Kidney (tissue), 22 donors: ENCODE measurements at places on chromosomes 1 and 21. TPM values are rescaled to one million over a fixed set of nuclear protein-coding genes. Genes with fewer than 3 reads are reported as not detected.
A peak's percentile ranks its signal among the peaks of the same experiment; 100 is the strongest.

The PTGFR gene
- polyA plus RNA-seq: 2.4 TPM

The KLHDC8A gene
- not detected for polyA plus RNA-seq

The RNF186 gene
- polyA plus RNA-seq: 111 TPM

The FCRL6 gene
- 0.45 TPM for polyA plus RNA-seq

The CTTNBP2NL gene
- polyA plus RNA-seq: 6.7 TPM

The MYOC gene
- not detected for polyA plus RNA-seq

The TMEM125 gene
- 22.0 TPM for polyA plus RNA-seq

The MPL gene
- polyA plus RNA-seq: not detected

DNA sequence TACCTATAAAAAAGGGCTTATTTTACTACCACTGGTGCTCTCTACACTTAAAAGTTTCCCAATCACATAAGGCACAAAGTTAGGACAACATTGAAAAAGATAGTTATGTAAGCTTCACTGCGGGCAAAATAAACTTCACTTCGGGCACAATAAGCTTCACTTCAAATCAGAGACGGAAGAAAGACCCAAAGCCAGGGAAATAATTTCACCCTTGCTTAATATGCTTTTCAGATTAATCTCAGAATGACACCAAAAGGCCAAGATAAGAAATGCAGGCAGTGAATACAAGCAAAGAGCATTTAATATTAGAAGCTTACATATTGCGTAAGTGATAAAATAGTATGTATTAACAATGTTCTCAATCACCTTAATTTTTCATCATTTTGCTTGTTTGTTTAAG is 444.2 kb downstream of the SETD4 start:
- no peak for DNase-seq

- DNase-seq: peak; percentile 97
These were observed 11.1 kb upstream of the S100A11 start for GRCh38 chr1:152047730-152048415.

GRCh38 chr1:113353580-113353979 is 36.7 kb upstream of the MAGI3 start:
- no peak for DNase-seq

GRCh38 chr1:202968895-202969295 is 1.8 kb upstream of the CYB5R1 start:
- DNase-seq: no peak

- DNase-seq: no peak
These were observed 19.5 kb upstream of the ZFYVE9 start for GRCh38 chr1:52122384-52122783.

GRCh38 chr21:44722731-44723130 is 11.4 kb upstream of the TSPEAR start:
- peak; percentile 54 for DNase-seq

DNA sequence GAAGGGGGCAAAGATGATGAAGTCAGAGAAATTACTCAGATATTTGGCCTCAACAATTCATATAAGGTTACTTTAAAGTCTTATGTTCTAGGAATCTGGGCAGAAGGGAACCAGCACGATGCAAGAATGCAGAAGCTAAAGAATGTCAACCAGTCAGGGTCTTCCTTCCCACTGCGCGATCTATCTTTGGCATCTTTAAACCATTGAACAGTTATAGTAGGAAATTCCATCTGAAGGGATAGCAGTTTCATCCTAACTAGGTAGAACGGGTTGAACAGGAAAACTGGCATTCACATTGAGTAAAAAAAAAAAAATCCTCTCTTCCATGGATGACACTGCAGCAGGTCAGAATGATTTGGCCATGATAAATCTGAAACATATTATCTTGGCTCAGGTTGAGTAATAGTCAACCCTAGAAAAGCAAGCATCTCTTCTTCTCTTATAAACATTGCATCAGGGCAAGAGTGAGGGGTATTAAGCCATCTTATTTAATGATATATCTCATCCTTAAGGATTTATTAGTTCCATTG is 6.3 kb downstream of the CRCT1 start:
- DNase-seq: no peak

DNA sequence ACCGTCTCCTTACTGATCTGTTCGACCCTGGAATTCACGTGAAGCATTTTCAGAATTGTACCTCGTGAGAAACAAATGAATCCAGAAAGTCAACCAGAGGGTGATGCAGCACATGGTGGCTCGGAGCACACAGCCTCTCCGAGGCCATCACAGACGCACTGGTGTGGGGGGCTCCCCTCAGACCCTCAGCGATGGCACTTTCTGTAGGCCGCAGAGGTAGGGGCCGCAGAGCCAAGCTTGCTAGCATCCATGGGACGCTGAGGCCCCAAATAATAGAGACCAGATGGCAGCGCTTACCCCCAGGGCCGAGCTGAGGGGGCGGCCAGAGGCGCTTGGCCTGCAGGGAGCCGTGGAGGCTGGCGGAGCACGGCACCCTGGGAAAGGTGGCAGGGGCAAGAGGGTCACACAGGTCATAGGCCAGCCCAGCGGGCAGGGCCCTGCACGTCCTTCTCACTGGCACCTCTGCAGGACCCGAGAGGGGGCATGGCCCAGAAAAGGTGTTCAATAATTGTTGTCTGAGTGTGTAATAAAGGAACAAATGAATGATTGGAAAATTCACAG is 28.1 kb upstream of the COL6A2 start:
- no peak for DNase-seq

- peak; percentile 86 for DNase-seq
These were observed 37.1 kb upstream of the EPB41 start for GRCh38 chr1:28877132-28877781.

DNA sequence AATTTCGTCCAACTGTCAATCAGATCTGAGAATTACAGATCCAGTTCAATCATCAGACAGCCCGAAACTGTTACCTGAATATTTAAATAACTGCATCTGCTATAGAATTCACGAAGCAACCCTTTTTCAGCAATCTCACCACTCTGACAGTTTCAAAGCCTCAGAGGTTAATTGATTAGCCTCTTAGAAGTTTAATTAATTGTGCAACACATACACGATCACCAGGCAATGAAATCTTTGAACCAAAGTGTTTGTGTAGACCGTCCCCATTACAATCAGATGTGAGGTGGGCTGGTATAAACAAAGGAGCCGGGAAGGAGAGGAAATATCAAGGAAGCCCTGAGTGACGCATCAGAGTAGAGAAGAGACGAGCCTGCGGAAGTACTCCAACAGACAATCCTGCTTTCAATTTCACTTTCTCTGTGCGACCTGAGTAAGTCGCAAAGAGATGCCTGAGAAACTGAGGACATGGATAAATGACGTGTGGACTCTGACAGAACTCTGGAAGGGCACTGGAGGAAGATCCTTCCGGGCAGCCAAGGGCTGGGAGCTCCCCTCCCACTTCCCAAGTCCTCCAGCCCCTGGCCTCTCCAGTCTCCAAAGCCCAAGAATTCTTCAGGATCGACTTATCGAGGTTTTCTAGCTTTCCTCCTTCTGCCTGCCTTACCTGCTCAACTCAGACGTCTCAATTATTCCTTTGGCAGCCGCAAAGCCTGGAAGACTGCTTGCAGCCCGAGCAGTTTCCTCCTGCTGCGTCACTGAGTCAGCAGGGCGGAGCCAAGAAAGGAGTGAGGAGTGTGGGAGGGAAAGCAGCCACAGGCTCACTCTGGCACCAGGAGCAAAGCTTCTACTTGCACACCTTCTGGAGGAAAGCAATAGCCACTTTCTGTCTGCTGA is at the start of gene RNASEL:
Gene RNASEL, minus strand, starts transcription at position 757 of the 897 bp plus-strand sequence. CDS start 2,450 bp downstream, outside the sequence.
- DNase-seq: peak; percentile 90

DNA sequence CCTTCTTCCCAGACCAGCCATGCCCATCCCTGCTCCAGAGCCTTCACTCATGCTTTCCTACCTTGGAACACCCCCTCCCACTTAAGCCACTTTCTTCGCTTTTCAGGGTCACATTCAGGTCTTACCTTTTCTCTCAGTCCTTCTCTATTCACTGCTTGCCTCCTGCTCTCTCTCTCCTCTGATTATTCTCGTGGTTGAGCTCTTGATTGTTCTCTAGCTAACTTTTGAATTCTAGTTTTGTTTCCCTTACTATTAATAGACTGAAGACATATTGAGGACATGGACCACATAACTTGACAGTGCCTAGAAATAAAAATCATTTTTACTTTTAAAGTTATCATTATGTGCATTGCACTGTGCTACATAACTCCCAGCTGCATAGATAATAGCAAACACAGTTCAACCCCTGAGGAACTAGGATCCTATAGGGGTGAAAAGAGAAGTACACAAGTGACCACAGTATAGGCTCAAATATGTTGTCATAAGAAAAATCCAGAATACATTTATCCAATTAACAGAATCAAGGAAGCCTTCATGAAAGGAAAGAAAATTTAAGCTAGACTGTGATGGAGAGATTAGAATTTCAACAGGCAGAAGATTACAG is 21.5 kb downstream of the INSL5 start:
- no peak for DNase-seq
